ENCODE measurements at places on chromosomes 4 and X.
A peak's percentile ranks its signal among the peaks of the same experiment; 100 is the strongest.

GRCh38 chrX:102728646-102729045, 8.1 kb downstream of the GPRASP3 start:
- DNase-seq, result no peak

GRCh38 chrX:68942104-68942503, 113.3 kb downstream of the EFNB1 start:
- no peak for DNase-seq

DNA sequence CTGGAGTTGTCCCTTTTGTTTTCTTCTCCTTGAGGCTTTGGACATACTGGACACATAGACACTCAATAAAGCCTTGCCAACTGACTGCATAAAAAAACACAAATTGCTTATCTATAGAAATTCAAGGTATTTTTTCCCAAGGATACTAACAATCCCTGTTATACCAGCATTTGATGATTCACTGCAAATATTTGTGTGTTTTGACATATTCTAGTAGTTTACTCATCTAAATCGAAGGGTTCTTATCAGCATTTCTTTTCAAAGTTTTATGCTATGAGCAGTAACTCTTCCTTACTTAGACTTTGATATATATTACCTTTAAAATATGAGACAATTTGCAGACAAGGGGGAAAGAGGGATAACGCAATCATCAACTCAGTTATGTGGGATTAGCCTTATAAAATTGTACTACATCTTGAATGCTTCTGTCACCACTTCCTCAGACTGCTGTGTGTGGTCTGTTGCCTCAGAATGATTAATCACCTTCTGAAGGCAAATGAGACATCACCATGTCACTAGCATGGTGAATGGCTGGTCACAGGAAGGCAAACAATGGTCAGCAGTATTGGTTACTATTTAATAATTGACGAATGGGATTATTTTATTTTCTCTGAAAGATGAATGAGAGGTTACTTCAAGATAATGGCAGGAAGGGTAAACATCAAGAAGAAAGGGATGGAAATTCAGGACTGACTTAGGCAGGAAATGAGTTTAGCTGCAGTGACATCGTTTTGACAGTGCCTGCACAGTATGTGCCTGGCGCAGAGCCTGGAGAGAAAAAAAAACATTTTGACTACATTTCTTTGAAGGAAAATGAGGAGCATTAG, 544.3 kb upstream of the CNKSR2 start:
- DNase-seq, result no peak

DNA sequence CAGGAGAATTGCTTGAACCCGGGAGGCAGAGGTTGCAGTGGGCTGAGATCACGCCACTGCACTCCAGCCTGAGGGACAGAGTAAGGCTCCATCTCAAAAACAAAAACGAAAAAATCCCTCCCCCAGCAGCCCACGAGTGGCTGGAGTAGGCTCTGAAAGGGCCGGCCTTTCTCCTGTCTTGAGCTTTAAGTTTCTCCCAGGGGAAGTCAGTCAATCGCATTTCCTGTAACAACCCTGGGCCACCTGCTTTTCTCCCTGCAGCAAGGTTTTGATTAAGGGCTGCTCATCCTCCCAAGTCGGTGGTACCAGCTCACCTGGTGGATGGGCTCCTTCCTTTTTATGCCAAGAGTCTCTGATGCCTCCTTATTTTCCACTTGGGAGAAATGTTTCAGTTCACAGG, 2.0 kb upstream of the NYX start:
- DNase-seq, result no peak

- DNase-seq, result peak; percentile 4
These were observed 8.7 kb upstream of the ALAS2 start for GRCh38 chrX:55039471-55039870.
